Adrenal gland (tissue), 19 donors: ENCODE measurements at places on chromosomes 16 and 17. TPM values are rescaled to one million over a fixed set of nuclear protein-coding genes. Genes with fewer than 3 reads are reported as not detected.

DNA sequence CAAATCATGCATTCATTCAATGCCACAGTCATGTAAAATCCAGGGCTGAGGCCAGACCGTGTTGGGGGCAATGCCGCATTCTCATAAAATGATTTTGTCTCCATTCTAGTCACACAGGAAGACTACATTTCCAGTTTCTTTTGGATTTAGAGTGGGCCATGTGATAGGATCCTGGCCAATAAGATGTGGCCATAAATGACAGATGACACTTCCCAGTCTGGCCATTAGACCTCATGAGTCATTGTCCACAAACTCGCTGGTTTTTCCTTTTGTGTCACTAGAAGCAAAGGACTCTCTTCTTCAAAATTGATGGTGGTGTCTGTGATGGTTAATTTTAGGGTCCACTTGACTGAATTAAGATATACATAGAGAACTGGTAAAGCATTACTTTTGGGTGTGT, 352.3 kb downstream of the UTP18 start:
- no peaks in the 10 kb centered on the region for H3K36me3 ChIP-seq
- no peaks in the 10 kb centered on the region for H3K27me3 ChIP-seq
- DNase-seq: no peak
- no peak overlapping the region for H3K4me3 ChIP-seq
- H3K4me1 ChIP-seq: no peaks in the 10 kb centered on the region

GRCh38 chr17:62616993-62617893, 10.2 kb upstream of the MRC2 start:
- H3K4me1 ChIP-seq: peaks cover 4% of the 10 kb centered on the region
- no peak overlapping the region for H3K27ac ChIP-seq
- H3K4me3 ChIP-seq: no peak overlapping the region
- no peak for DNase-seq
- no peaks in the 10 kb centered on the region for H3K27me3 ChIP-seq

- H3K4me3 ChIP-seq: no peak overlapping the region
- H3K4me1 ChIP-seq: no peaks in the 10 kb centered on the region
- H3K36me3 ChIP-seq: no peaks in the 10 kb centered on the region
- peaks cover 5% of the 10 kb centered on the region for H3K27me3 ChIP-seq
- no peak for DNase-seq
Observed at GRCh38 chr17:7781429-7781828, 52.6 kb upstream of the KDM6B start.

DNA sequence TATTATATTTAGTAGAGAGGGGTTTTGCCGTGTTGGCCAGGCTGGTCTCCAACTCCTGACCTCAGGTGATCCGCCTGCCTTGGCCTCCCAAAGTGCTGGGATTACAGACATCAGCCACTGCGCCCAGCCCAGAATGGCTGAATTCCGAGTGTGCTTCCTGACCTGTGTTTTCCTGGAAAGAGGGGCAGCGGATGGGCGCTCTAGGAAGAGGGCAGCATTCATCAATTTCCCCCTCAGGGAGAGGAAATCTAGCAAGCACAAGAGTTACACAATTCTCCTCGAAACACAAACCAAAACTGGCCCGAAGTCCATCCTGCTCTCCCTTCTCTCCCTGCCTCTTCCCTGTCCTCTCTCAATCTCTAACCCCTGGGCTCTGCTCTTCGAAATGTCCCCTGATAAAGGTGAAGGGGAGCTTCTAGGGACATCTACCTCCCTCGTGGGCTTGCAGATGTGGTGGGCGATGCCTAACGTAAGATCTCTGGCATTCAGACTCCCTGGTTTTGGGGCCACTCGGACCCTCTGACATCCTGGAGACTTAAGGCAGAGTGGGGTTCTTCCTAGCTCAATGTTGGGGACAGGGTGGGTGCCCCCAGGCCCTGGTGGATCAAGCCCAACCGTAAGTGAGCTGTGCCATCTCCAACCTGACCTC, 1.0 kb downstream of the IL27 start:
- H3K4me1 ChIP-seq: no peaks in the 10 kb centered on the region
- no peaks in the 10 kb centered on the region for H3K27me3 ChIP-seq
- H3K27ac ChIP-seq: no peak overlapping the region
- H3K4me3 ChIP-seq: no peak overlapping the region
- no peaks in the 10 kb centered on the region for H3K36me3 ChIP-seq

GRCh38 chr16:593406-593805, 3.5 kb downstream of the RAB40C start:
- H3K36me3 ChIP-seq: no peaks in the 10 kb centered on the region
- H3K27ac ChIP-seq: no peak overlapping the region
- no peak overlapping the region for H3K4me3 ChIP-seq
- peaks cover 17% of the 10 kb centered on the region for H3K4me1 ChIP-seq
- DNase-seq: no peak

DNA sequence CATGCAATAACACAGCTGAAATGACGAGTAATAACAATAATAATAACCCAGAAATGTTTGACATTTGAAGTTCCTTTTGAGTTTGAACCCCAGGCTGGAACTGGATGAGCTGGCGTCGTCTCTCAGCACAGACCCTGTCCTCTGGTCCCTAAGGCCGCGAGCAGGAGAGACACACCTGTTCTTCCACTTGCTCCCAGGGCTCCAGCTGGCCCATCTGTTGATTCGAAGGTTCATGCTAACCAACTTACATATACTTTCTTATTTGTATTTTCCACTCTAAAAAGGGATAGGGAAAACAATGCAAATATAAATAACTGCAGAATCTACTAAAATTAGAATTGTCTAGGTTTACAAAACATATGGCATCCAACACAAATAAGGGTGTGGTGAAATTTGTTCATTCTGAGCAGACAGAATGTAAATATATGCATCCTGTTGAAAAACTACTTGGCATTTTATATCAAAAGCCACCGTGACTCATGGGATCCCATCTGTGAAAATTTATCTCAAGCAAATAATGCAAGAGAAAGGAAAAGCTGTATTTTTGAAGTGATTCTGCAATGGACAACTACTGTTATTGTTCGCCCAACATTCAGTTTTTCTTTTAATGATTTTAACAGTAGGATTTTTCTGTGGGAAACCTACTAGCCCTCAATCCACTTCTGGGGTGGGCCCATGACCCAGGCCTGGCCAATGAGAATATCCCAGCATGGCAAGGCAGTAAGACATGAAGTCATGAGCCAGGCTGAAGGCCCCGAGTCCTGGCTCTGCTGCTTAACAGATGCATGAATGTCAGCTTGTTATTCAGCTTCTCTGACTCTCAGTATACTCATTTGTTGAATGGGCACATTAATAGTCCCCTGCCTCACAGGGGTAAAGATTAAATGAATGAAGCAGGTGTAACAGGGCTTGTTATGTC, 13.2 kb upstream of the RGS9 start:
- H3K36me3 ChIP-seq: no peaks in the 10 kb centered on the region
- peaks cover 14% of the 10 kb centered on the region for H3K4me1 ChIP-seq

GRCh38 chr17:18362698-18363100, 651 bp downstream of the SHMT1 start:
- no peaks in the 10 kb centered on the region for H3K36me3 ChIP-seq
- H3K27me3 ChIP-seq: no peaks in the 10 kb centered on the region
- peak; percentile 66 for DNase-seq
- peak overlapping the region; percentile 4 for H3K27ac ChIP-seq
- H3K4me3 ChIP-seq: peak overlapping the region; percentile 22
- H3K4me1 ChIP-seq: peaks cover 5% of the 10 kb centered on the region

- H3K4me1 ChIP-seq: peaks cover 18% of the 10 kb centered on the region
- no peak for DNase-seq
- H3K27ac ChIP-seq: peak overlapping the region; percentile 3
- H3K27me3 ChIP-seq: no peaks in the 10 kb centered on the region
- H3K36me3 ChIP-seq: no peaks in the 10 kb centered on the region
- peak overlapping the region; percentile 33 for H3K4me3 ChIP-seq
Observed at GRCh38 chr17:81018044-81018802, 16.7 kb upstream of the BAIAP2 start.

- DNase-seq: no peak
- H3K4me1 ChIP-seq: peaks cover 8% of the 10 kb centered on the region
- H3K4me3 ChIP-seq: no peak overlapping the region
- H3K36me3 ChIP-seq: no peaks in the 10 kb centered on the region
- no peaks in the 10 kb centered on the region for H3K27me3 ChIP-seq
- no peak overlapping the region for H3K27ac ChIP-seq
Observed at GRCh38 chr16:58389724-58390123, 2.5 kb upstream of the GINS3 start.

DNA sequence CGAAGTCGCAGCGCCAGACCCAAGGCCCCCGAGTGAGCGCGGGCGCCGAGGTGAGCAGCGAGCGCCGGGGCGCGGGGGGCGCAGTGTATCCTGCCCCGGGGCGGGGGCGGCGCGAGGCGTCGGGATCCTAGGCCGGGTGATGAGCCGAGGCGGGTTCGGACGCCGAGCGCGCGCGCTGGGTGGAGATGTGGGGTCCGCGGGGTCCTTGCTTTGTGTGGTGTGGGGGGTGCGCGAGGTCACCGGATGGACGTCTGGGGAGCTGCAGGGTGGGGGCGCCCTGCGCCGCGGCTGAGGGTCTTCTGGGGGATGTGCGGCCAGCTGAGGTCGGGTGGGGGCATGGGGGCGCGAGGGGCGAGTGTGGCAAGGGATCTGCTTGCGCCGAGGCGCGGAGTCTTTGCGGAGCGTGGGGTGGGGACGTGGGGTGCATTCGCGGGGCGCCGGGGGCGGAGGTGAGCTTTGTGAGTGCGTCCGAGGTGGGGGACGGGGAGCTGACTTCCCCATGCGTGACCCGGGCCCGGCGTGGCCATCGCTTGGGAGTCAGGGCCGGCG, 560 bp downstream of the RAI1 start:
- no peaks in the 10 kb centered on the region for H3K27me3 ChIP-seq
- peak overlapping the region; percentile 50 for H3K4me3 ChIP-seq
- DNase-seq: peak; percentile 43
- H3K4me1 ChIP-seq: peaks cover 39% of the 10 kb centered on the region

GRCh38 chr16:81748476-81749198, 30.5 kb upstream of the PLCG2 start:
- no peak overlapping the region for H3K27ac ChIP-seq
- no peak for DNase-seq
- no peak overlapping the region for H3K4me3 ChIP-seq
- H3K4me1 ChIP-seq: no peaks in the 10 kb centered on the region
- H3K36me3 ChIP-seq: no peaks in the 10 kb centered on the region
- H3K27me3 ChIP-seq: no peaks in the 10 kb centered on the region

DNA sequence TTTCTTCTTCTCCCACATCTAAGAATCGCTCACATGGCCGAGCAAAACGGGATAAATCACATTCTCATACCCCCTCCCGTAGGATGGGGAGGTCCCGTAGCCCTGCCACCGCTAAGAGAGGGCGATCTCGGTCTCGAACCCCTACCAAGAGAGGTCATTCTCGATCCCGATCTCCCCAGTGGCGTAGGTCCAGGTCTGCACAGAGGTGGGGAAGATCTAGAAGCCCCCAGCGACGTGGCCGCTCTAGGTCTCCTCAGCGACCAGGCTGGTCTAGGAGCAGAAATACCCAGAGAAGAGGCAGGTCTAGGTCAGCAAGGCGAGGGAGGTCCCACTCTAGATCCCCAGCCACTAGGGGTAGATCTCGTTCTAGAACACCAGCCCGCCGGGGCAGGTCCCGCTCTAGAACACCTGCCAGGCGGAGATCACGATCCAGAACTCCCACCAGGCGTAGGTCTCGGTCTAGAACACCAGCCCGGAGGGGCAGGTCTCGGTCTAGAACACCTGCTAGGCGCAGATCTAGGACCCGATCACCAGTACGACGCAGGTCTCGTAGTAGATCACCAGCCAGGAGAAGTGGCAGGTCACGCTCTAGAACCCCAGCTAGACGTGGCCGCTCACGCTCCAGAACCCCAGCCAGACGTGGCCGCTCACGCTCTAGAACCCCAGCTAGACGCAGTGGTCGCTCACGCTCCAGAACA, 9.6 kb downstream of the SRRM2 start:
- H3K4me3 ChIP-seq: no peak overlapping the region
- no peak overlapping the region for H3K27ac ChIP-seq

- H3K4me3 ChIP-seq: no peak overlapping the region
- no peak overlapping the region for H3K27ac ChIP-seq
Observed at GRCh38 chr16:87653234-87653633, 50.9 kb downstream of the JPH3 start.

- H3K4me1 ChIP-seq: no peaks in the 10 kb centered on the region
- no peak for DNase-seq
- peaks cover 6% of the 10 kb centered on the region for H3K27me3 ChIP-seq
- no peak overlapping the region for H3K27ac ChIP-seq
- no peak overlapping the region for H3K4me3 ChIP-seq
Observed at GRCh38 chr17:10439816-10440215, 18.1 kb upstream of the MYH8 start.

DNA sequence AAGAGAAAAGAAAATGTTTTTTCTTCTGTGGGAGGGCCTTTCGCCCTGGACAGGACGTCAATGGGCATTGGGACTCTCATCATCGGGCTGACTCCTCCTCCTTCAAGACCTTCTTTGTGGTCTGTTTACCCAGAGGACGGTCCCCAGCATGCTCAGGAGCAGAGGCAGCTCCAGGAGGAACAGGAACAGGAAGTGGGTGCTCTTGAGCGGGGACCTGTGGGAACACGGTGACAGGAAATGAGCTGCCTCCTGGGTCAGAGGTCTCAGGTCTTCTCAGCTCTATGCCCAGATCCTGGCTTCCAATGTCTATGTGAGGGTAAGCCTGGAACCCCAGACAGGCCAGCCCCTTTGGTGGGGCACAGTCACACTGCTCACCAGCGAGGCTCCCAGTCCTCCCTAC, 12.2 kb downstream of the CD300LD start:
- no peak for DNase-seq
- no peaks in the 10 kb centered on the region for H3K36me3 ChIP-seq
- H3K27ac ChIP-seq: no peak overlapping the region
- no peak overlapping the region for H3K4me3 ChIP-seq
- no peaks in the 10 kb centered on the region for H3K27me3 ChIP-seq

DNA sequence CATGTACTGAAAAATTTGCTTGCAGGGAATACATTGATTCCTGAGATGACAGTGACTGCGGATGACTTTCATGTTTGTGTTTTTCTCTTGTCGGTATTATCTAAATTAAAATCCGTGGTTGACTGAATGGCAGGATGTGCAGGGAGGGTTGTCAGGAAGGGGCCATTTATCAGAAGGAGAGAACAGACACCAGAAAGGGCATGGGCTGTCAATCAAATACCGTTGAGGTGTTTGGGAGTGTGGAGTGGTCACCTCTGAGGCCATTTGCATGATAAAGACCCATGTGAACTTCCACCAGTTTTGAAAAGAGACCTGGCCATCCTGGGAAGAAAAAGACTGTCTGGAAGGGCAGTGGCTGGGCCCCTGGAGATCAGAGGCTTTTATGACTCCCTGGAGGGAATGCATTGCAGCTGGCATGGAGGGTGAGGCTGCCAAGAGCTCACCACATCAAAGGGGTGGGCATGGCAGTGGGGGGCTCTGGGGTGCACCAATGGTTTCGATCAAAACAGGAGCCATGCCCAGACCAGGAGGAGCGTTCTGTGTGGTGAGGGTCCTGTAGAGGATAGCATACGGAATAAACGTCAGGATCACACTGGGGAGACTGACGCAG, 67.1 kb downstream of the CYLD start:
- H3K27me3 ChIP-seq: no peaks in the 10 kb centered on the region
- no peak for DNase-seq
- H3K4me3 ChIP-seq: no peak overlapping the region
- no peaks in the 10 kb centered on the region for H3K36me3 ChIP-seq
- H3K27ac ChIP-seq: no peak overlapping the region

GRCh38 chr17:732902-733720, 715 bp downstream of the TLCD3A start:
- H3K36me3 ChIP-seq: no peaks in the 10 kb centered on the region
- H3K4me3 ChIP-seq: peak overlapping the region; percentile 98
- no peaks in the 10 kb centered on the region for H3K27me3 ChIP-seq
- peak overlapping the region; percentile 71 for H3K27ac ChIP-seq
- DNase-seq: peak; percentile 47
- no peaks in the 10 kb centered on the region for H3K4me1 ChIP-seq

The LRRC36 gene
- total RNA-seq: not detected

The NRN1L gene
- 28.2 TPM for total RNA-seq

The NDRG4 gene
- 322 TPM for total RNA-seq

The CFDP1 gene
- 40.6 TPM for total RNA-seq

The SLC47A2 gene
- total RNA-seq: not detected

The CCDC182 gene
- total RNA-seq: not detected
